Stimulated activated CD4-positive, alpha-beta T cell treated with anti-CD3 and anti-CD28 coated beads, Interleukin-1b, Interleukin-23, amount 100 ng/mL, for 4 hours (primary cell): ENCODE measurements at places on chromosomes 6 and 20.

DNA sequence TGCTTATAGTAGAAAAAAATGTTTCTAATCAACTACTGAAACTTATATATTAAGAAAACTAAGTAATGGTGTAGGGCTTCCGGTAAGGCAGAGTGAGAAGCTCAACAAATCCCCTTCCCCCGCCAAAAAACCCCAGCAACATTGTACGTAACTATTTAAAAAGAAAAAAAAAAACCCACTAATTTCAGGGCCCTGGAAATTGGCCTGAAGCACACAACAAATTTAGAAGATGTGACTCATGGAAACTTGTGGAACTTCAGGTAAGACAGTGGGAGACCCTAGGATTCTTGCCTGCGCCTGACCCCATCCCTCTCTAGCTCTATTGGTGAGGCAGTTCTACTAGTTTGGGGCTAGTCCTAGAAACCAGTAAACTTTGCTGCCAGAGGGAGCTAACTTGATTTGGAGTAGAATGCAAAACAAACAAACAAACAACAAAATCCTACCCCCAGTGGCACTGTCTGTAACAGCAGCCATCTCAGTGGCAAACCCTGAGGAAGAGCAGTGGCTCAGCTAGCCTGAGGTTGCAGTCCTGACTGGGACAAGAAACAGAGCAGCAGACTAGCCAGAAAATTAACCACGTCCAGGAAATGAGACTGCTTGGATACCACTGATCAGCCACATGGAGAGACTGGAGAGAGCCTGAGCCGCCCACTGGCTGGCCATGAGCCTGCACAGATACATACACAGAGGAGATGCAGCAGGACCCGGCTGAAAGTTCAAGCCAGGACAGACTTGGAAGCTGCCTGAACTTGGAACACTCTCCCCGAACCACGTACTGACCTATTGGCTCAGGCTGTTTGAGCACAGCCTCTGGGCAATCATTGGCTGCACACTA is 135.1 kb downstream of the TBXT start:
- DNase-seq = no peak

GRCh38 chr6:25050356-25050755 is 114.6 kb upstream of the RIPOR2 start:
- DNase-seq = peak; percentile 29

GRCh38 chr6:144277605-144278227 is 7.4 kb upstream of the UTRN start:
- no peak for DNase-seq

DNA sequence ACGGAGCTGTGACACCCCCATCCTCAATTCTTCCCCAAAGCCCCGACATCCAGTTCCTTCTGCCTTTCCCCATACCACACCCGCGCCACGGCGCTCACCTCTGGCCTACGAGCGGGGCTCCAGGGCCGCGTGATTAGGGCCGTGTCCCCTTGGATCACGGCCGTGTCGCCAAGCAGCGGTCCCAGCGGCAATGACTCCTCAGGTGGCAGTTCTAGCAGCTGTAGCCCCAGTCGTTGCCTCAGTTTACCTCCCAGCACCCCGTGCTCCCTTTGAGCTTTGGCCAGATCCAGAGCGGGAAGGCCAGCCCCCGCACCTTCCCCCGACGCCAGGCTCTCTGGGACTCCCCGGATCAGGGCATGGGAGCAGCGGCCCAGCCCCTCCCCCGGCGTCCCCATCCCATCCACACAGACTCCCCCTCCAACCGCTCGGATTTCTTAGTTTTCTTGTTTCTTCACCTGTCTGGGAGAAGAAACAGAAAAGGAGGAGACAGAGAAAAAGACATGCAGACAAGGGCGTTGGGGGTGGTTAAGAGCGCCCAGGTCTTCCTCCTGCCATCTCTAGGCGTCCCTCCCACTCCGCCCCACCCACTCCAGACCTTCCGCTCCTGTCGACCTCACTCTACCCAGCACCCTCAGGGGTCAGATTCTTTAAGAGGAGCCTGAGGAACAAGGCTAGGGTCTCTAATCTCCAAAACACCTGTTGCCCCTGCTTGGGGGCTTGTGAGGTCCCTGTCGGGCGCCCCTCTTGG is at the start of gene DDAH2:
DDAH2 (minus strand) TSS at position 533 of the 748 bp plus-strand sequence; CDS start at position 395, 138 bp downstream.
- DNase-seq = no peak

DNA sequence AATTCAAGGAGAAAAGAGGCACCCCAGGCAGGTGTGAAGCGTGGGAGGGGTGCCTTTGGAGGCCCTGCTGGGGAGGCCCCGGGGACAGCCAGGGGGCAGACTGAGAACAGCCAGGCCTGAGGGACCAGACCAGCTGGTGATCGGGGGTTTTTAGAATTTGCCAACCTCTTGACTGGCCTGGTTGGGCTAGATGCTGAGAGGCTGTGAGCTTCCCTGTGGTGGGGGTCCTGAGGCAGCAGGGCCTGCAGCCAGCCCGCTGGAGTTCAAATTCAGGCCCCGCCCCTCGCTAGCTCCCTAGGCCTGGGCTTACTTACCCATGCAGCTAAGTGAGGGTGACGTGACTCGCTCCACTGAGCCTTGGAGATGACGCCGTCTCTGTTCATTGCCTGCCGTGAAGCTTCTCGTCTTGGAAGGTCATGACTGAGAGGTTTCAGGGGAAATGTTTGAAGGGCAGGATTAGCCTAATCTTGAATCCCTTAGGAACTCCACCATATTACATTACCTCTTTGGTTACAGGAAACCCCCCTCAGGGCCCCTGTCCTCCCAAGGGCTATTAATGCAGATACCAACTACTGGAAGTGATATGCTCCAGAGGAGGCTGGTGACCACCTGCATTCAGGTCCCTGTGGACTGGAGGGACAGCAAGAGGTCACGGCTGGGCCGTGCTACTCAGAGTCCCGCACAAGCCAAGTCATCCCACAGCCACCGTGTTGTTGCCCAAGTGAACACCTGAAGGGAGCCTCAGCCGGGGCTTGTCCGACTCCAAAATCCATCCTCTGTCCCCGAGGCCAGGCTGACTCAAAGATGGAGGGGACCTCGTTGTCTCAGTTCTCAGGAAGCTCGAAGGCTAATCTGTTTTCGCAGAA is 73.9 kb upstream of the DUSP22 start:
- DNase-seq = no peak

DNA sequence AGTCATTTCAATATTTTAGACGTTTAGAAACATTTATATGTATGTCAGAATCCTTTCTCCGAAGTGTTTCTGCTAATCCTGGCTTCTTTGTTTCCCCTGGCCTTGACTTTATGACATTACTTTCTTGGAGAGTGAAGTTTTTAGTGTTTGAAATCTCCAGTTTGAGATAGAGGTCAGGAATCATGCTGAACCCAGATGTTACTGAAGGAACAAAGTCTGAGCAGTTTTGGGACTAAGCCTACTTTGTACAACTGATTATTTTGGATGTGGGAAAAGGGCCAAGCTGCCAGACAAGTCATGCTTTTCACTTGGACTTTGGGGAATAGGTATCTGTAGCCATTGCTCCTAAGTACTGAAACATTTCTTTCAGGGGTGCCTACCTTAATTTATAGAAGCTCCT is 2.3 kb downstream of the RNF144B start:
- no peak for DNase-seq
